Activated CD8-positive, alpha-beta memory T cell treated with anti-CD3 and anti-CD28 coated beads, Interleukin-2, amount 10 ng/mL, durations not matched to agents 7 days and 5 days (primary cell): ENCODE measurements at places on chromosomes 2 and 18.
A peak's percentile ranks its signal among the peaks of the same experiment; 100 is the strongest.

GRCh38 chr2:27148801-27149439, at the start of gene TCF23:
Gene TCF23 (plus strand): TSS chr2:27149004. CDS start chr2:27149134, 130 bp downstream.
- no peak for DNase-seq

- no peak for DNase-seq
Observed at GRCh38 chr2:219362072-219362471, 25.6 kb downstream of the DNPEP start.

DNA sequence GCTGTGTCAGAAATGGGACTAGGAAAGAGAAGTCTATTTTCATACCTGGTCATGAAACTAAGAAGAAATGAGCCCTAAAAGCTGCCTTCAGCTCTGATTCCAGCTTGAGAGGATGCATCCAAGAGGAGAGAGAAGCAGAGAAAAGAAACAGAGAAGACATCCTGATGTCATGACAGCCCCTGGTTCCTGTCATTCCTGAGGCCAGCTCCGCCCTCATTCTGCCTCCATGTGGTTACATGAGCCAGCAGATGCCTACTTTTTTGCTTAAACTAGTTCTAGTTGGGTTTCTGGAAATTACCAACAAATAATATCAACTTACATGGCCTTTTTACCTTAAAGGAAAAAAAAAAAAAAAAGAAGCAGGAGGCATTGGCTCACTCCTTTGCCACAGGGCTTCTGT, 14.1 kb upstream of the ACKR3 start:
- DNase-seq: no peak

DNA sequence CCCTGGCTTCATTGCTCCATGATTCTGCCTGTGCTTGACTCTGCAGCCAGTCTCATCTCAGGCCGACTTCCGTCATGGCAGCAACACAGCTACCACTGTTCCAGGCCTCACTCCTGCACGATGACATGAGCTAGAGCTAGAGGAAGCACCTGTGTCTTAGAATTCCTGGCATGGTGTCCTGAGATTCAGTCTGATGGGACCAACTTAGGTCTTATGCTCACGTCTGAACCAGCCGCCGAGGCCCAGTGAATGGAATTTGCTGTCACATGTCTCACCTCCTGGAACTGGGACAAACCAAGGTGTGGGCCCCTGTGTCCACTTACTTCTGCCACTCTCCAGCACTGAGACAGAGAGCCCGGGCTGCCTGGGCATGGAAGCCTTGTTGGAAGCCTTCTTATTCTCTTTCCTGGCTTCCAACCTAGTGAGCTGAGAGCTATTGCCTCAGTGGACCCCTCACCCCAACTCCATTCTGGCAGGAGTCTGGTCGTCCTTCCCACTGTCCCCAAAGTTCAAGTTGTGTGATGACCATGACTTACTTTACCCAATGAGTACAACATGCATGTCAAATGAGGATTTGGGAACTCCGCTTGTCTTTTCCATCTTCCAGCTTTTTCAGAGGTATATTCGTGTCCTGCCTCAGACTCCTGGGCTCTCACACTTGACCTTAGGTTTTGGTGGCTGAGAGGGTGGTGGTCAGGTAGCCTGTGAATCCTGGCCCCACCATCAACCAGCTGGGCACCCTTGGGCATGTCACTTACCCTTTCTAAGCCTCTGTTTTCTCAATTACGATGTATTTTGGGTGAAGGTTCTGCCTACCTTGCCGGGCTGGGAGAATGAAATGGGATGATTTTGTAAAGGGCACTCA, 39.1 kb upstream of the HS6ST1 start:
- peak; percentile 35 for DNase-seq

GRCh38 chr2:224432003-224432579, 30.2 kb upstream of the FAM124B start:
- no peak for DNase-seq

- no peak for DNase-seq
Observed at GRCh38 chr2:14907014-14907612, 274.6 kb downstream of the LRATD1 start.

DNA sequence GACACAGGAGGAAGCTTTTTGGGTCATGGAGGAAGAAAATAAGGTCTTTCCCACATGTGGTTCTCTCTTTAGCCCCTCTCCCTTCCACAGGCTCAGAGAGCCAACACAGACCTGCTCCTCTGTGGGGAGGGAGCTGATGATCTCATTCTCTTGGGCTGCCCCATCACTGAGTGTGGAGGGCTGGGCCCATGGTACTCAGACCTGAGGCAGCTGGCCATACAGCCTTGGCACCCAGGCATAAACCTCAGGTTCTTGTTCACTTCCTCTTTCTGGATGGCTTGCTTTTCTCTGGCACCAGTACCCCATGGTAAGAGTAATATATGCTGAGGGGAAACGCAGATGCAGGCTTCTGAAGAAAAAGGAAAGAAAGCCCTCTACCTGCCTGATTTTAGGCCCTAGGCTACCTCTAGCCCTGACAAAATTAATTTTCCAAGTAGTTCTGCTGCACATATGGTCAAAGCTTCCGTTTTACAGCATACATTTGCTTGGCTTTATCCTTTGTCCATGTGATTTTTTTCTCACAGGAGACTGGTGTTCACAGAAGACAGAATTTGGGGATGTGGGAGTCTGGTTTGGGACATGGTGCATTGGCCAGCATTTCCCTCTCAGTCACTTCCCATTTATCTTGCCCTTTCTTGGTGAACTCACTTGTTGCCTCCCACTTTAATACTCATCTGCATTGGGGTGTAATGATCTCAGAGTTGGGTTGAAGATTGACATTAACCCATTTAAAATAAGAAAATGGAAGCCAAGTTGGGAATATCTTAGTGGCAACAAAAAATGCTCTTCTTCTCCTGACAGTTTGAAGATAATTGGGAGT, 11.1 kb downstream of the DHRS9 start:
- DNase-seq: no peak
